ENCODE measurements at places on chromosomes 4 and X.
A peak's percentile ranks its signal among the peaks of the same experiment; 100 is the strongest.

DNA sequence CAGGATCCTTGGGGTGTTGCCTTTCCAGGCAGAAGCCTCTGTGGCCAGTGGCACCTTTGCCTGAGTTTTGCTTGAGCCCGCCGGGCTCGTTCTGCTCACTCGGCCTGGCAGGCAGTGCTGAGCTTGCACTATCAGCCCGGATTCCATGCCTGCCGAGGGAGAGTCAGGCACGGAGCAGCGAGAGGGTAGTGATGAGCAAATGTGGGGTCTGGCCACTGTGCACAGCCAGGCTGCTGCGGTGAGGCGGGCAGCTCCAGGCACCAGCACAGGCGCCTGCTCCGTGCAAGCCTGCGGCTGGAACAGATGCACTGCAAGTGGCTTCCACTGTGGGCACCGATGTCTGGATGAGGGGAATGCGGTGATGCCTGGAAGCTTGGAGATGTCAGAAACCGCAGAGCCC is 619.2 kb downstream of the RAPGEF2 start:
- DNase-seq: no peak

DNA sequence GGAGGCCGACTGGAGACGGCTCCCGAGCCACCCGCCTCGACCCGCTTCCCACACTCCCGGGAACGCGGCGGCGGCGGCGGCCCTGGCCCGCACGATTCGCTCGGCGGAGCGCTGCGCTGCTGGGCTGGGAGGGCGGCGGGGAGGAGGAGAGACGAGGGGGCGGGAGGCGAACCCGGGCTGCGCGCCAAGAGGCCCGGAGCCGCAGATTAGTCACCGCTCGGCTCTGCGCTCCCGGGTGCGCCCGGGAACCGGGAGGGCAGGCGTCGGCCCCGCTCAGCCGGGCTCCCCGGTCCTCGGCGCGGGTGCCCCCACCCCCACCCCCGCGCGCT is 11.2 kb upstream of the BCOR start:
- peak; percentile 61 for DNase-seq

GRCh38 chr4:82594456-82594855 is 32.7 kb upstream of the TMEM150C start:
- no peak for DNase-seq

GRCh38 chrX:93868289-93868965 is 194.4 kb downstream of the FAM133A start:
- DNase-seq: no peak

DNA sequence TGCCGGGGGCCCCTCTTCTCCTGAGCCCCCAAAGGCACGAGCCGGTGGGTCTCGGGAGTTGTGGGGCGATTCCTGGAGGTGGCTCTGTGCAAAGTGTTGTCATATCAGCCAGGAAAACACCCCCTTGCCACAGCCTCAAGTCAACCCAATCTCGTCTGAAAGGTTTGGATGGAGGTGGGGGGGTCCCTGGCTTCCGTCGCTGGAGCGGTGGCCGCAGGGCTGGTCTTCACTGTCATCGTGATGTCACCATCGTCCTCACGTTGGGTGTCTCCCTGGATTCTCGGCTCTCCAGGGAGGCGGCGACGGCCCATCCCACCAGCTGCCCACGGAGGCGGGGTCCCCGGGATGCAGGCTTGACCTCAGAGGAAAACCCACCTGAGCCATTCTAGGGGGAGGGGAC is 38.3 kb upstream of the PPP2R3B start:
- no peak for DNase-seq

DNA sequence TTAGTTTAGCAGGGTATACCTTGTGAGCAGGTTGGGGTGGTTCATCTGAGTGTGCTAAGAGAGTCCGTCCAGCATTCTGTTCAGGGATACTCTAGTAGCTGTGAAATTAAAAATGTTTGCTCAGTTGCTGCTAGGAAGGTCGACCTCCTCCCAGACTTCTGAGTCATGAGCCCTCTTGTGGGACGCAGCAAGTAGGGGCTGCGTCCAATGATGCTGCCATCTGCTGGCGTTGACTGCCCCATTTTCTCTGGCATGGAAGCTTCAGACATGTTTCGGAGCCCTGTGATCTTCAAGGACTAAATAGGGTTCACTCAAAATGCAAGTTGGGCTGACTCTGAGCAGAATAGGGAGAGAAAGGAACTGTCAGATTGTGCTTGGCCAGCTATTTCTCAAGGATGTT is 201.0 kb upstream of the ARSJ start:
- DNase-seq: no peak

DNA sequence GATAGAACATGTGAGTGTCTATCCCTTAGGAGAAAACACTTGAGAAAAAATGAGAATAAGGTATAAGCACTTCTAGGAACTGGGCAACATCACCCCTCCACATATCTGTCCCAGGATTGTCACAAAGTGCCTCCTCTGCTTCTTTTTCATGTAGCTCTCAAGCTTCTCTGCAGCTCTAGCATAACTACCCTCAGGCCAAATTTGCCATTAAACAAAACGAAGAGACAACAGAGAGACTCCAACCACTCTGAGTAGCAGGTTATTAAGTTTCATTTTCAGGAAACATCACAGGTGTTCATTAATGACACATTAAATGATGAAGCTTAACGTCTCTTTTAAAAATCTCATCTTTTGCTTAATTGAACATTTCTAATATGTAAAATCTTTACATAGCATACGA is 580.0 kb downstream of the GALNTL6 start:
- DNase-seq: no peak

- no peak for DNase-seq
Measured at GRCh38 chrX:41350976-41351569, 17.1 kb downstream of the DDX3X start.

- DNase-seq: peak; percentile 73
Measured at GRCh38 chr4:156109943-156110900, 156.6 kb upstream of the CTSO start.

DNA sequence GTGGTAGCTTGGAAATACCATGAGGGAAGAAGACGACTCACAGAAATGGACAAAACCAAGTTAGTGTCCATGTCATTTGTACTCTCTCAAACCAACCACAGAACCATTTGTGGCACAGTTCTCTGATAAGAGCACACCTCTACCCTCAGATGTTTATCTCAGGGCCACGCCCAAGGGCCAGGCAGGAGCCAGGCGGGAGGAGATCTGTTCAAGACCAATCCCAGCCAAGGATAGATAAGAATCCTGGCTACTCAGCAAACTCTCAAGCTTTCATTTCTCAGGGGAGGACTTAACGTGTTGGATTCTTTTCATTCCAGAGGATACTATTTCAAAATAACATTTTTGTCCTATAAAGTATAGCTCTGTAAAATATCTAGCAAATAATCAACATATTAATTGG is 95.0 kb downstream of the NYX start:
- no peak for DNase-seq

- DNase-seq: no peak
Measured at GRCh38 chr4:78217557-78217956, 160.4 kb downstream of the FRAS1 start.

- peak; percentile 44 for DNase-seq
Measured at GRCh38 chr4:64158648-64159326, 250.5 kb downstream of the TECRL start.

DNA sequence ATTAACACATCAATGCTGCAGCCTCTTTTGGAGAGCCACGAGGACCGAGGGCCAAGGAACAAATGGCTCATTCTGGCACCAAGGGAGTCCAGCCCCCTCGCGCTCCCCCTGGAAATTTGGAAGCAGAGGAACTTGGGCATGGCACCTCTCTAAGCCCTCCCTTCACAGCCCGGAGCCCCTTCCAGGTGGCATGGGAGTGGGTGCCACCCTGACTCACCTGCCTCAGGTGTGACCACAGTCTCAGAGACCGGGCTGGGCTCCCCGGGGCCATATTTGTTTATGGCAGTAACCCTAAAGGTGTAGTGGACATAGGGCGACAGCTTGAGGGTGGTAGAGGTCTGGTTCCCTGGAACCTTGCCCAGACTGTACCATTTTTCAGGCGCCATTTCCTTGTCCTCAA is 18.8 kb downstream of the L1CAM start:
- no peak for DNase-seq
